ENCODE measurements at places on chromosomes 5 and 9. TPM values are rescaled to one million over a fixed set of nuclear protein-coding genes. Genes with fewer than 3 reads are reported as not detected.

Gene GFI1B
- polyA plus RNA-seq = 0.28 TPM

Gene TMOD1
- 4.5 TPM for polyA plus RNA-seq

Gene GARIN3
- not detected for polyA plus RNA-seq

Gene SVEP1
- polyA plus RNA-seq = 0.18 TPM

Gene CCNJL
- polyA plus RNA-seq = 27.0 TPM

Gene ACTBL2
- polyA plus RNA-seq = not detected

Gene GADD45G
- 24.1 TPM for polyA plus RNA-seq

Gene PCSK5
- 12.3 TPM for polyA plus RNA-seq

Gene PCDHGA12
- polyA plus RNA-seq = 0.68 TPM

Gene PCDHB11
- 0.33 TPM for polyA plus RNA-seq

Gene LTC4S
- polyA plus RNA-seq = 5.8 TPM

Gene PFN3
- 3.1 TPM for polyA plus RNA-seq

Gene CTSV
- 89.9 TPM for polyA plus RNA-seq

Gene SARDH
- polyA plus RNA-seq = 2.6 TPM

Gene HRCT1
- not detected for polyA plus RNA-seq

Gene GDA
- 4.0 TPM for polyA plus RNA-seq

Gene IFNA13
- not detected for polyA plus RNA-seq

Gene PCAT7
- polyA plus RNA-seq = 4.0 TPM

Gene RANBP3L
- not detected for polyA plus RNA-seq

Gene IL7R
- polyA plus RNA-seq = not detected

Gene IGIP
- 0.21 TPM for polyA plus RNA-seq

Gene SPINK7
- polyA plus RNA-seq = not detected

Gene PDE8B
- 0.91 TPM for polyA plus RNA-seq

Gene CCNO
- 0.21 TPM for polyA plus RNA-seq

Gene ST8SIA4
- 0.35 TPM for polyA plus RNA-seq

Gene SCGB3A1
- not detected for polyA plus RNA-seq

Gene CCNI2
- 1.1 TPM for polyA plus RNA-seq

Gene SMIM33
- not detected for polyA plus RNA-seq

Gene LCN6
- not detected for polyA plus RNA-seq

Gene IFNK
- polyA plus RNA-seq = not detected

Gene DAP
- 31.5 TPM for polyA plus RNA-seq

Gene DMRTA1
- 4.1 TPM for polyA plus RNA-seq

Gene CKMT2
- polyA plus RNA-seq = 2.1 TPM
